ENCODE measurements at places on chromosomes 1 and 21.

GRCh38 chr1:29805122-29805895 lies 569.0 kb downstream of the PTPRU start:
- no peak for DNase-seq

- DNase-seq = no peak
These were observed 643.8 kb upstream of the ADGRL2 start for GRCh38 chr1:81156887-81157286.

- no peak for DNase-seq
These were observed 54.2 kb upstream of the TNR start for GRCh38 chr1:175797576-175797975.

DNA sequence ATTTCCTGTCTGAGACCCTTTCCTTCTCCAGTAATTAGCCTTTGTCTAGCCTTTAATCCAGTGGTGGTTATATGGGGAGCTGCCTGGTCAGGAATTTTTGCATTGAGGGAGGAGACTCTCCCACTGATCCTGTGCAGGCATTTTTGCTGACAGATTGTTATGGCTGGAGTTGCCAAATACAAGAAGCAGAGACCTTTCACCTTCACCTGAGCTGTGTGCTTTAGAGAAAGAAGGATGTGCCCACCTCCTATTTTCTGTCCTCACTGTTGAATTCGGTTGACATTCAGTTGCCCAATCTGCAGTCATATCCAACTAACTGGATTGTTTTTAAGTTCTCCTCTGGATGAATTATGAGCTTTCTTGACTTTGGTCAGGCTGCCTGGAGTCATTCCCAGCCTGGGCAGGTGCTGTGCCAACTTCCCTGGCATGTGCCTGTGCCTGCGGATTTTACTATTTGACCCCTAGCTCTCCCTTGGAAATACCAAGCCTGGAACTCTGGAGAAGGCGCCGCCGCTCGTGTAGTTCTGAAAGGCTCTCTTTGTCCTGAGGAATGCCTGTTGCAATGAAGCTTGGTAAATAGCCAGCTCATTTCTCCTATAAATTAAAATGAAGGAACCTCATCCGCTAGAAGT lies 143.9 kb downstream of the NOS1AP start:
- DNase-seq = no peak

DNA sequence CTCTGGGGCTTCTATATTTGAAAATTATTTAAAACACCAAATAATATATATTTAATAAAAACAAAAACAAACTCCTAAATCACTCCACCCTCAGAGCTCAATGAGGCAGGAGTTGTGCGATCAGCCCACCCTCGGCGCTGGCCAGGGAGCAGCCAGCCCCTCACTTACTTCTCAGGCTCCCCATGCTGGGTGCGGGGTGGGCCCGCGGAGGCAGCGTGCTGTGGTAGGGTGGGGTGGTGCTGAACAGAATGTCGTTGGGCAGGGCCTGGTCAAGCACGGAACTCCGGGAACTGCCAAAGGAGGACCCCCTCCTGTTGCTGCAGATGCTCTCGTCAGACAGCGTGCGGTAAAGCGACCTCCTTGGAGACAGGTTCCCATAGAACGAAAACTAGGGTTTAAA lies 204.5 kb downstream of the SIPA1L2 start:
- no peak for DNase-seq

- DNase-seq = no peak
These were observed 125.5 kb upstream of the IRF2BP2 start for GRCh38 chr1:234735476-234735875.

DNA sequence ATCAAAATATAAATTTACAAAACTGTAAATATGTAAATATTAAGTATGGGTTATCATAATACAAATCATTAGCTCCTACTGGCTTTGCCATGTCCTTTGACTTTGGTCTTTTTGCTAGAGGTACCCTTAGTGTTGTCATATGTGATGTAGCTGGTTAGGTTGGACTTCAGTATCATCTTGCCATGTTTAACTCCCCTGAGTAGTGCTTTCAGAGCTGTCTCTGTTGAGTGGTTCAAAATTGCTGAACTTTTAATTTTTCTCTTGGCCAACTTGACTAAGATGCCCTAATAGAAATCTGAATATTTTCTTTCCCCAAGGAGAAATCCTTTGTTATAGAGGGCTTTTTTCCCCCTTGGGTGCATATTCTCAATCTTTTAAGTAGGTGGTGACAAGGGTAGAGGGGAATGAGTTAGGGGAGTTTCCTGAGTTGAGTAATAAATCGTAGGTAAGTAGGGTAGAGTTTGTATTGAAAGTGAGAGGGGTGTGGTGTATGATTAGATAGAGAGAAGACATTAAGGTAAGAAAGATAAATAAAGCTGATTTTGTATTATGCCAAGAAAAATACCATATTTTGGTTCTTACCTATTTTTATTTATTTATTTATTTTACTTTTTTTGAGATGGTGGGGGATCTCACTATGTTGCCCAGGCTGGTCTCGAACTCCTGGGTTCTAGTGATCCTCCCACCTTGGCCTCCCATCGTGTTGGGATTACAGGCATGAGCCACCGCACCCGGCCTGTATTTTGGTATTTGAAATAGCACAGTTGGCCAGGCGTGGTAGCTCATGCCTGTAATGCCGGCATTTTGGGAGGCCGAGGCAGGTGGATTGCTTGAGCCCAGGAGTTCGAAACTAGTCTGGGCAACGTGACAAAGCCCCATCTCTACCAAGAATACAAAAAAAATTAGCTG lies 21.8 kb downstream of the RPRD2 start:
- no peak for DNase-seq

DNA sequence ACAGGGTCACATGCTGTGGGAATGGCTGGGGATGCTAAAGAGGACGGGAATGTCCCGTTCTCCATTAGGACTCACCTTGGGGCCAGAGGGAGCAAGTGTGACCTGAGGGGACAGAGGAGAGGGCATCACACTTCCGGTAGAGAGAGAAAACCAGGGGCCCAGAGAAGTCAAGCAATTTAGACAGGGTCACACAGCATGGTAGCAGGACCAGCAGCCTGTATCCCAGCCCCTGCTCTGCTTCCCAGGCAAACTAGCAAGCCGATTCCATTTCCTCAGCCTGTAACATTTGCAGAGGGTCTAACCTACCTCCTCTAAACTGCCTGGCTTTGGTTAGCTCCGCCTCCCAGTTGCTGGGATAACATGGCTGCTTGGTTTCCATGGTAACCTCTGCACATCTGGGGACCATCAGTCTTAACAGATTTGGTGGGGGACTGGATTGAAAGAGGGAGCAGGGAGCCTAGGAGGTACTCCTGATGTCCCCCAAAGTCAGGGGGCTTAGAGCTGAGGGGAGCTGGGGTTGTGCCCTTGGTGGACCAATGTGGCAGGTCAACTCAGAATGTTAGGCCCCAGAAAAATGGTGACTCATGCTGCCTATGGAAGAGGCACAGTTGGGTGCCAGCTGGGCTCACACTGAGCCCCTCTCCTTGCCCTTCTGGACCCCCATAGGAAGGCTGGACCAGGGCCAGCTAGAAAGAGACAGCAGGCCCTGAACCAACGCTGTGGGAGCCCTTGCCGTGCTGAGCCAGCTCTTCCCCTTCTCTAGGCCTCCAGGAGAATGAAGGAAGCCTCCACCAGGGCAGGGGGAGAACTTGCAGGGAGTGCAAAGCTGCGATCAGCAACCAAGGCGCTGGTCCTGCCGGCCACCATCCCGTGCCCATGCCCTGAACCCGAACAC lies 9.5 kb downstream of the COL16A1 start:
- no peak for DNase-seq

DNA sequence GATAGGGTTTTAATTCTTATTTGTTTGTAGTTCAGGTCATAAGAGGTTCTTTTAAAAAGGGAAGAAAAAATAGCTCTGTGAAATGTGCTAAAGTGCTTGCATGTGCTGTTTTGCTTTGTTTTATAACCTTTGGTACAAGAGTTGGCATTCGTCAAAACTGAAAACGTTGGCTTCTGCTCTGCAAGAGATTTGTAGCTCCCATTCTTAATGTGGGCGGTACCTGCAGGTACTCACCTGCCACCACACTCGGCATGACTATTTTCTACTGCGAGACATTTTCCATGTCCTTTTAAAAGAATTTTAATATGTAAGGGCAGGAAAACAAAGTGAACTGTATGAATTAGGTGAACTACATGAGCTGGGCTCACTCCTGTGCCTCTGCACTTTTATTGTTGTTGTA lies 92.6 kb downstream of the ADARB1 start:
- DNase-seq = no peak
